ENCODE measurements at places on chromosomes 16 and 17.

- DNase-seq, result no peak
These were observed 17.7 kb upstream of the GJD3 start for GRCh38 chr17:40382251-40382650.

DNA sequence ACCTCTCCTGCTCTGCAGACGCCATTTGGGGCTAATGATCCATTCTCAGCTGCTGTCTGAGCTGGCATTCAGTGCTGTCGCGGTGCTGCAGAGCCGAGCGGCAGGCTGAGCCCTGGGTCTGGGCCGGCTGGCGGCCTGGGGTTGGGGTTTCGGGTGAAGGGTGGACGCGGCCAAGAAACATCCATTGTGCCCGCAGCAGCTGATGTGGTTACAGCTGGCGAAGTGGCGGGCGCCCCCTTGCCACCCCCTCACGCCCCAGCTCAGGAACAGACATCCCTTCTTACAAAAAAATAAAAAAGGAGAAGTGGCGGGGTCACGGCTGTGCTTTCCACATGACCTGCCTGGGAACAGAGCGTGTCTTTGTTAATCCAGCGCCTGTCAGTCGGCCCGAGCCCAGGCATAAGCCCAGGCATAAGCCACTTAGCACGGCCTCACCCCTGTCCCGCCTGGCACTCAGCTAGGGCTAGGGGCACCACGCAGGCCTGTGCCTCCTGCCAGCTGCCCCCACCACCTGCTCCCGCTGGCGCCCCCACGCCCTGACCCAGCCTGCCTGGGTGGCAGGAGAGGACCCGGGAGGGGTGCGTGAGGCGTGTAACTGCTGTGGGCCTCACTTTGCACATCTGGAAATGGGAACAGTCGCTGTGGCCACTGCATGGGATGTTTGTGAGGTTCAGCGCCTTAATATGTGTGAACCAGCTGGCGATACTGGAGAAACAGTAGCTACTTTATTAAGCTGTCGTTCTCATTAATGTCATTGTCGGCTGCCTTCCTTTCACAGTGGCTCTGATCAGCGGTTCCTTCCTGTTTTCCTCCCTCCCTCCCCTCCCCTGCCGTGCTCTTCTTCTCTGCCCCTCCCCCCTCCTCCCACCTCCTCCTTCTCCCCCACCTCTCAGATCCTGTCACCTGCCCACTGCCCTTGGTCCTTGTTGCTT, 197.7 kb upstream of the CIBAR2 start:
- DNase-seq, result peak; percentile 82

DNA sequence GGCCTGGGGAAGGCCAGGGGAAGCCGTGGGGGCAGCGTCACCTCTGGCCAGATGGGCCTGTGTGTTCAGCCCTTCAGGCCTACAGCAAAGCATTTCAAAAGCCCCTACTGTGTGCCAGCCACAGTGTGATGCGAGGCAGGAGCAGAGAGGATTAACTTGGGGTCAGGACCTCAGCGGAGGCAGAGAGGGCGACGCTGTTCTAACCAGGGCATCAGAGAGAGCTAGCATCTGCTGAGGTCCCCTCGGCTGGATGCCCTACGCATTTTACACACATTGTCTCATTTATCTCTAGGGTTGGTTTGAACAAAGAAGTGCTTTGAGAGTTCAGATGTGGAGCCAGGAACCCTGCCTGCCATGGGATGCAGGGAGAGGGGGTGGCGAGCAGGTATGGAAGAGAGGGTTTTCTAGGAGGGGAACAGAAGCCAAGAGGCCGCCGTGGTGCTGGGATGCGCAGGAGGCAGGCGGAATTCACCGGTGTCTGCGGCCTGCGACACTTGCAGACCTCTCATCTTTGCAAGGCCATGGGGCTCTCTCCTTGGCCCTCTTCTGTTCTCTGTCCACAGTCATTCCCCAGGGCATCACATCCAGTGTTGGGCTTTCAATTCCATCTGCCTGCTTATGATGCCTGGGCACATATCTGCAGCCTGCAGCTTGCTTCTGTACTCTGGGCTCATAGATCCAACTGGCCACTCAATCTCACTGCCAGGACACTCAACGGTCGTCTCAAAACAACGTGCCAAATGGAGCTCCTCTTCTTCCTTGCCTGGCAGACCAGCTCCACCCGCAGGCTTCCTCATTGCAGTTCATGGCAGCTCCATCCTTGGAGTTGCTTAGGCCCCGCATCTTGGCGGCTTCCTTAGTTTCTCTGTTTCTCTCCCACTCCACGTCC, 8.1 kb upstream of the NKD1 start:
- no peak for DNase-seq

DNA sequence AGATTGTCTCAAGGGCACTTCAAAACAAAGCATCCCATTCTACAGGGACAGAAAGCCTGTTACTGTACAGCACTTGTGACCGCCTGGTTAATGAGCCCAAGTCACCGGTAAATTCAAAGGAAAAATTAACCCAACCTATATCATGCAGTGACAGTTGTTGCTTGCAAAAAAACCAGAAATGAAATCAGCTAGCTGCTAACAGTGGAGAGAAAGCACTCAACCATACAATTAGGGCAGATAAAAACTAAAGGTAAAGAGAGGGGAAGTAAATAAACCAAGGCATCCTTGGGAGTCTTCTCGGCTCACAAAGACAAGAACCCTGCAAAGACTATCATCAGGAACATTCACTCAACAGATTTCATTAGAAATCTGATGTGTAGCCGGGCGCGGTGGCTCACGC, 5.9 kb downstream of the RETREG3 start:
- DNase-seq, result no peak

DNA sequence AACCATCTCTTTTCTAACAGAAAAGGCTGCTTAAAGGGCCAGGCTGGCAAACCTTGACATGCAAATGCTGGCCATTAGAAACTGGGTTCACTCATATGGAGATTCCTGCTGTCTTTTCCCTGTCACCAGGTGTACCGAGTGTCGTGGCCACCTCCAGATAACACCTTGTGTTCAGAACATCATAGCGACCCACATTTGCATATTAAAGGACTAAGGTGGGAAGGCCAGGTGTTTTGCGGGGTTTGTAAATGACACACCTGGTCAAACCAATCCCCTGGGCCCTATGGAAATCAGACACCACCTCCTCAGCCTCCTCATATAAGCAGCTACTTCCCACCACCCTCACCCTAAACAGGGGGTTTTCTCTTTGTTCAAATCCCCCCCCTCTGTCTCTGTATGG, 2.5 kb upstream of the AIPL1 start:
- DNase-seq, result no peak
